ENCODE measurements at places on chromosomes 7 and 10.

DNA sequence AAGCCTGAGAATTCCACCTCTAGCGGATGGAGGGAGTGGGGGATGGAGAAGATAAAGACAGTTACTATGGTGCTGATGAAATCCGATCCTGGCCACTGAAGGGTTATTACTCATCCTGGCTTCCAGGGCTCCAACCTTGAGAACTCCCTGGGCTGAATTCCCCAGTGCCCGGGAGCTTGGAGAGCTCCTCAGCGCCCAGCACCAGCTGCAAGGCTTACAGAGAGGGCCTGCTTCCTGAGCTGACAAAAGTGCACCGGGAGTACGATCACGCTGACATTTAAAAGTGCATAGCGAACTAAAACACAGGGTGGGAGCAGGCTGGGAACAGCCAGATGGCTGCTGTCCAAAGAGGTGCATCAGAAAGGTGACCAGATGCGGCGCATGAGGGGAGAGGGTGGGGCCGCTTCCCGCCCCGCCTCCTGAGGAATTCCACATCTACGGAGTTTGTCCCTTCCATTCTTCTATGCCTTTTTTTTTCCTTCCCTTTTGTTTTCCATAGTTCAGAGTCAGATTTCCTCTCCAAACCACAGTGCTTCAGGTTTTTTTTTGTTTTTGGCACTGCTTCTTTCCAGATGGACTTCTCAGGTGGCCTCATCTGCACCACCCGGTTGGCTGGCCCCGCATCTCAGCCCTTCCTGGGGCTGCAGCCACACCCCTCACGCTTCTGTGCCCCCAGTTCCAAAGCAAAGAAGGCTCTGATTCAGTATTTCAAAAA lies 62.4 kb upstream of the MKRN1 start:
- peak; percentile 98 for ATAC-seq

DNA sequence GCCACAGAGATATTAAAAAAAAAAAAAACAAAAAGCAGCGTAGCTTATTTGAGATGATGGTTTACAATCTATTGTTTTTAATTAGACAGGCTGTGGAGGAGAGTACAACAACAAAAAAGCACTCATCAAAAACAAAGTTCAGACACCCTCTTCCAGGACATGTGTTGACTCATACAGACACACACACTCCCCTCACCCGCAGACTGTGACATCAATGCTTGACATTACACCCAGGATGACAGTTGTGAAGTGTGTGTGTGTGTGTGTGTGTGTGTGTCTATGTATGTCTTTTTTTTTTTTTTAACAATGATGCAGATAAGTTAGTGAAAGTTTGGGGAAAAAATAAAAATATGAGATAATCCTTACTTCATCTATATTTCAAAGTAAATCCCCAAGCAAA lies 303.6 kb downstream of the GPAM start:
- no peak for ATAC-seq

DNA sequence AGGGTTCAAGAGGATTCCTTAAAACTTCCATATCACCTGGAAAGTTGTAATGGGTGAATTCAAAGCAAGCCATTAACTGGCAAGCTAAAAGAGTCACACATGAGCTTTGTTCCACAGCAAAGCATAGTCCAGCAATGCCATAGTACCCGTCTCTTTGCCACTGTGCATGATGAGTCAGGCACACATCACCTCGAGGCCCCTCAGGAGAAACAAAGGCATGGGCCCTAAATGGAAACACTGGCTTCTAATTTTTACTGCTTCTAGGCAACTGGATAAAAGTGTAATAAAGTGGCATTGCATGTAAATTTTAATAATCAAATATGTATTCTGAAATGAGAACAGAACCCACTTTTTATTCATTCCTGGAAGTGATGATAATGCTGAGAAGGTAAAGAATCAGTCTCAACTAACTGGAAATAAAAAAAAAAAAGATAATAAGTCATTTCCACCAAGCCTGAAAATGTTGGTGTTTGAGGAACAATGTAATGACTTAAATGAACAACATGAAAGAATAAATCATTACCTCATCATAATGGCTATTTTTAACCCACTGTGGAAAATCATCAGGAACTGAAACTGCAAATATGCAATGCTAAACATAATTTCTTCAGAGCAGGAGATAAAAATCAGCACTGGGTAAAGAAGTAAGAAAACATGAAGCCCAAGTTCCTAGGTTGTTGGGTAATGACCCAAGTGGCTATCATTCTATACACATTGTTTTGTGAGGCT lies 104.9 kb downstream of the CDK6 start:
- peak; percentile 31 for ATAC-seq

DNA sequence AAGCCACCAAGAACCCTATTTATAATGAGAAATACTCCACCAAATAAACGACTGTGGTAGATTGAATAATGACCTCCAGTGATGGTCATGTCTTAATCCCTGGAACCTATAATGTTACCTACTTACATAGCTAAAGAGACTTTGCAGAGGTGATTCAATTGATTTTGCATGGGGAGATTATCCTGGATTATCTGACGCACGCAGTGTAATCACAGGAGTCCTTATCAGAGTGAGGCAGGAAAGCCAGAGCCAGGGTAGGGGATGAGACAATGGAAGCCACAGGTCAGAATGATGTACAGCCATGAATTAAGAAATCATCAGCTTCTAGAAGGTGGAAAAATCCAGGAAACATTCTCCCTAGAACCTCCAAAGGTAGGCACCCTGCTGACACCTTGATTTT lies 286.4 kb upstream of the SP4 start:
- ATAC-seq: no peak

DNA sequence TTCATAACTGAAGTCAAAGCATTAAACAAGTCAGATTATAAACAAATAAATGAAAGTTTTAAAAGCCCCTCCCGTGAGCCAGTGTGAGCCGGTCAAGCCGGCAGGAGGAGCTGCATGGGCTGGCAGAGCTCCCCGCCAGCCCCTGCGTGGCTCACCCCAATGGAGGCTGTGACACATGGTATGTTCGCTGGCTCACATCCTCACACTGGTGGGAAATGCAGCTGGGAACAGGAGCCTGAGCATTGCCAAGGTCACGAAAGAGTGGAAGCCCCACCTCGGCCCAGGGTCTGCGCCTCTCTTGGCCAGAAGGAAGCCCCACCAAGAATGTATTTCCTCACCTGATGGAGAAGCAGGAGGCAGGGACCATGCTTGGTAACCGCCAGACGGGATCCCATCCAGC lies 261.7 kb upstream of the TCERG1L start:
- no peak for ATAC-seq

- no peak for ATAC-seq
Measured at GRCh38 chr7:123754271-123754871, 5.6 kb upstream of the WASL start.

DNA sequence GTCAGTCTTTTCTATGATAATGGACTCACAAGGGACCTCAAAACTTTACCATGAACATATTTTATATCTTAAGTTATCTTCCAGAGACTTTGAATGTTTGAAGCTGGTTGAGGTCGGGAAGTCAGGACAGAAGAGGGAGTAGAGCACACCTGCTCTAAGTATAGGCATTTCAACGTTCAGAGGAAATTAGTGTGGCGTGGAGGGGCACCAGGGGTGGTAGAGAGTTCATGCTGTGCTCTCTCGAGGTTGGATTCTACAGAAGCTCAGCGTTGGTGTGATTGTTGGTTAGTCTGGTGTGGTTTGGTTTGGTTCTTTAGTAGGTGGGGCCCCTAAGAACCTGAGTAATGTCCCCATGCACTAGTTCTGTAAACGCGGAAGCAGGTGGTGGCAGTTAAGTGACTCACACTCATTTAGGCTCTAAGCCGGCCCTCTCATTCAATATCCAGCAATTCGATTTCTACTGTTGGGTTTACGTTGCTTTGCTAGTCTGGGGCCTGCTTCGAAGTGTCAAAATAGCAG lies 19.8 kb downstream of the CNTNAP2 start:
- no peak for ATAC-seq

- ATAC-seq: no peak
Measured at GRCh38 chr10:119770928-119771327, 45.1 kb downstream of the INPP5F start.

DNA sequence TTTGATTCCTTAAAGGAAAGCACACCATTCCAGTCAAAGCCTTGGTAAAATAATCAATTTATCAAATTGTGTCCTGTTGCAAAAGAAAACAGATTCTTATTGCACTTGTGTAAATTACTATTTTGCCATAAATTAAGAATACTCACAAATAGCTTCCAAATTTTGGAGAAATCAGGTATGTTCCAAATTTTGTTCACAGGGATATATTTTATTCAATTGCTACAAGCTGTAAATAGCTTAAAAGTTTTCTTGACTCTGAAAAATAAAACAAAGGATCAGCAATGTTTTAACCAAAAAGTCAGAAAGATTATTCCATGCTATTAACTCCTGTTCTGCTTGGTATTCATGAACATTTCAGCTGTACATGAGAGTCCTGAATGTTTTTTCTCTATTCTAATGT lies 47.4 kb upstream of the CHST3 start:
- ATAC-seq: no peak

- ATAC-seq: no peak
Measured at GRCh38 chr10:102375867-102376266, 19.6 kb upstream of the NFKB2 start.
